ENCODE measurements at places on chromosomes 5 and 9. TPM values are rescaled to one million over a fixed set of nuclear protein-coding genes. Genes with fewer than 3 reads are reported as not detected.

Gene IFNE
- 5.5 TPM for total RNA-seq

Gene PCDH12
- total RNA-seq, result 35.1 TPM

Gene KLHL3
- total RNA-seq, result 29.7 TPM

Gene OBP2B
- total RNA-seq, result not detected

Gene ENTREP1
- 5.5 TPM for total RNA-seq

Gene CCDC180
- total RNA-seq, result 0.79 TPM

Gene COL15A1
- not detected for total RNA-seq

Gene GALNT12
- total RNA-seq, result 1.4 TPM

Gene MELK
- total RNA-seq, result 73.0 TPM

Gene ADAMTS2
- 0.50 TPM for total RNA-seq

Gene SCGB3A2
- not detected for total RNA-seq

Gene GABRA1
- total RNA-seq, result not detected

Gene BNC2
- 39.6 TPM for total RNA-seq

Measured in thoracic aorta endothelial cell (primary cell).